Hematopoietic multipotent progenitor cell (in vitro differentiated cells): ENCODE measurements at places on chromosomes 5 and 9. TPM values are rescaled to one million over a fixed set of nuclear protein-coding genes. Genes with fewer than 3 reads are reported as not detected.

OR1Q1 gene
- under 0.01 TPM for total RNA-seq

CCL27 gene
- total RNA-seq = not detected

DNA sequence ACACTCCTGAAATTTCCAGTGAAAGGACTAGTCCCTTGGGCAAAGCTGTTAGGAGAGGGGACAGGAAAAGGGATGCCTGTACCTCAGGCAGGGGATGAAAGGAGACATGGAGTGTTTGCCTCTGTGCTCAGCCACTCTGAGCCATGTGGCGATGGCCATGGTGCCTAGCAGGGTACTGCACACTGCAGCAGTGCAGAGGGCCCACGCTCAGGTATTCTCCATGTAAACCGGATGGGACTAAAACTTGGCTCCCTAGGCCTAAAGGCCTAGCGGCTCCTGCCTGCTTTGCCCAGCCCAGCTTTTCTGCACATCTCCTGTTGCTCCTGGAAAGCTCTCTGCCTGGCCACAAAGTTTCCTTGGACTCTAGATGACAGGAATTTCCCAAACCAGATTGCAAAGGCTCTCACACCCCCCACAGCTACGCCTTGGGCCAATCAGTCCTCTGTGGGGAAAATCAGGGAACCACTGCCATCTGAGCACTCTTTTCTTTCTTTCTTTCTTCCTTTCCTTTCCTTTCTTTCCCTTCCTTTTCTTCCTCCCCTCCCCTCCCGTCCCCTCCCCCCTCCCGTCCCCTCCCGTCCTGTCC lies 44.3 kb downstream of the HABP4 start:
- DNase-seq = no peak

DNA sequence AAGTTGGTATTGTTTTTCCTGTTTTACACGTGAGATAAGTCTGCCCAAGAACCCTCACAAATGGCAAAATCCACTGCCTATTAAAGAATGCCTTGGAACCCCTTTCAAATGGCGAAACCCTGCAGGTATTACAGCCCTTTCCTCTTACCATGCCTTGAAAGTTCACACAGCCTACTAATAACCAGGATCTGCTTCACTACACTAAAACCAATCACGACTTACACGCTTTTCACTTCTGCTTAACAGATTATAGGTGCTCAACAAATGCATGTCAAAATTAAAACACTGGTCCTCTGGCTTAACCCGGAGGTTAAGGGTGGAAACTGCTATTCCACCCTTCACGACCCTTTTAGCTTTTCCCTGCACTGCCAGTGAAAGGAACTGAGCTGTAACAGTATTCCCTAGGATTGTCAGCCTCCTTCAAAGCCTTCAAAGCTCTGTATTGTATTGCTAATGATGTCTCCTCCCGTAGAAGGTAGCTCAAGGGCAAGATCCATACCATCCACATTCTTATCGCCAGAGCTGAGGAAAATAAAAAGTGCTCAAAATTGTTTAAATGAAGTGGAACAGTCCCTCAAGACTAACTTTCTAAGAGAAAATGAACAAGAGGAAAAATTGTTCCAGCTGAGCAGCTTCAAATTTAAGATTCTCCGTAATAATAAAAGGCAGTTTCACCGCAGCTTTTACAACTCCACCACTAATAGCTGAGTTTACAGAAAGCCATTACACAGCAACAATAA lies 997 bp downstream of the AUH start:
- DNase-seq = no peak

- DNase-seq = no peak
These were observed 217.9 kb upstream of the KLF4 start for GRCh38 chr9:107707428-107707837.

DNA sequence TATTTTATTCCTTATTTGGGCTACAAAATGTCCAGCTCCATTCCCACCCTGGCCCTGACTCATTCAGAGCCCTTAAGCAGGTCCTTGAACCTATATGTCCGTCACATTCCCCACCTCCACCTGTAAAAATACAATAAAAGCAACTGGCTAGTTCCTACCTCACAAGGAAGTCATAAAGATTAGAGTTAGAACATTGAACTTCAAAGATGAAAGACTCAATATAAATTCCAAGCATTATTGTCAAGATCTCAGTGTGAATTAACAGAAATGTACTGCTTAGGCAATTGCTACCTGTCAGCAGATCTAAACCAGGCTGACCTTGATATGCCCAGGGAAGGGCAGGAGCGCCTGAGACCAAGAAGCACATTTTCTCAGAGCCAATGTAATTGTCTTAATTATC lies 221.8 kb downstream of the ENC1 start:
- DNase-seq = no peak

GRCh38 chr9:90840696-90841095 lies 39.1 kb downstream of the SYK start:
- DNase-seq = peak; percentile 15

DNA sequence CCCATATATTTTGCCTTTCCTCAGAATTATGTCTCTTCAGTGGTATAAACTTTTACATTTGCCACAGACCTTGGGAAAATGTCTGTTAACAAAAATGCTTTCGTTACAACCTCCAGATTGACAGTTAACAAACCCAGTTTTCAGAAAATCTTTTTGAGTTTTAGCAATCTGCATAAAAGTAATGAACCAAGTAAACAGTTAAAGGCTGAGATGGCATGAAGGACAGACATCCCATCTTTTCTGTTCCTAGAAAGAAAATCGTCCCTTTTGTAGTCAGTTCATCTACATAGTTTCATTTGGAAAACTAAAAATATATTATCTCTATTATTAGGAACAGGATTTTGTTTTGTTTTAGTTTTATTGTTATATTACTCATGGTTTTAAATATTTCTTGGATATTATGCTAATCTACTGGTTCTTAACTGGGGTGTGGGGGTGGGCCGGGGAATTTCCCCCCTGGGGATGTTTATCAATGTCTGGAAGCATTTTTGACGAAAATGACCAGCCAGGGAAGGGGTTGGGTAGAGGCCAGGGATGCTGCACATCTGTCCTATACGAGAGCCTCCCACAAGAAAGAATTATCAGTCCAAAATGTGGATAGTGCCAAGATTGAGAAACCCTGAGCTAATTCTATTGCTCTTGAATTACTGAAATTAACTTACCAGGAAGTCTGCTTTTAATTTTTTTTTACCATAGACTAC lies 11.9 kb downstream of the FYB1 start:
- DNase-seq = no peak

- DNase-seq = no peak
These were observed 68.1 kb downstream of the MAMDC2 start for GRCh38 chr9:70111641-70112236.

DNA sequence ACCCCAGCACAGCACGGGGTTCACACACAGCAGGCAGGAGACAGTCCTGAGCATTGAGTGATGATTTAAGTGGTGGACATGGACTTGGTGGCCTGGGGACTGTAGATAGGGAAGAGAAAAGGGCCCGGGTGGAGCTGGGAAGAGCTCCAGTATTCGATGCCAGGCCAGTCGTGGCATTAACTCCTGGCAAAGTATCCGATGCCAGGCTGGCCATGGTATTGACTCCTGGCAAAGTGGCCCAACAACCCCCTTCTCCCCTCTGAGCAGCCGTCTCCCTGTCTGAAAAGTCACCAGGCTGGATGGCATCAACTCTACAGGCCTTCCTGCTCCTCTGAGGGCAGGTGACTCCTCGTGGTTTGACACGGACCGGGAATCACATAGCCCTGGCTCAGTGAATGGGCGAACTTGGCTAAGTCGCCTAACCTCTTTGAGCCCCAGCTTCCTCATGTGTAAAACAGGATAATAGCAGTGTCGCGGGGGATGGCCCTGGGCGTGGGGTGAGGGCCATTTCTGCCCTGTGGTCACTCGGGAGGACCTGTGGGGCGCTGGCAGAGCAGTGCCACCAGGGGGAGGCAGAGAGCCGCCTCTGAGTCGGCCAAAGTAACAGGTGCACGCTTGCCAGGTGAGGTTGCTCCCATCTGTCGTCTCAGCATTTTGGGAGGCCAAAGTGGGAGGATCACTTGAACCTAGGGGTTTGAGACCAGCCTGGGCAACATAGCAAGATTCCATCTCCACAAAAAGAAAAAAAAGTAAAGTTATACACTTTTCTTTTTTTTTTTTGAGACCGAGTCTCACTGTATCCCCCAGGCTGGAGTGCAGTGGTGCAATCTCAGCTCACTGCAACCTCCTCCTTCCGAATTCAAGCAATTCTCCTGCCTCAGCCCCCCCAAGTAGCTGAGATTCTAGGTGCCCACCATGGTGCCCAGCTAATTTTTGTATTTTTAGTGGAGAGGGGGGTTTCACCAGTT lies 5.7 kb upstream of the SEC16A start:
- peak; percentile 54 for DNase-seq

GRCh38 chr5:117212866-117213265 lies 638.2 kb upstream of the SEMA6A start:
- DNase-seq = no peak

- no peak for DNase-seq
These were observed 511.5 kb downstream of the FOXD4L5 start for GRCh38 chr9:64773491-64773931.

DNA sequence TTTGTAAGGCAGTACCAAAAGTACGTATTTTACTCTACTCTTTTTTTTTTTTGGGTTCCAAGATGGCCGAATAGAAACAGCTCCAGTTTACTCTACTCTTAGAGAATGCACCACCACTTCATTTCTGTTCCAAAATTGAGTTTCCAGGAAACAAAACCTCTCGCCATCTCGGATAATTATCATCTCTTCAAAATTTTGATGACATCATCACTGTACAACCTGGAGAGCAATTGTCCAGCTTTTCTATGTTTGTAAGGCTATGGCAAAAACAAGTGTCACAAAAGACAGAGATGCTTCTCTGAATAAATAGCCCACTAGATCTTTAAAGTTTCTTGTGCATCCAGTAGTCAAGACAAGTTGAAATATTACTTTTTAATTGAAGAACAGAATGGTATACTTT lies 1631.9 kb upstream of the CDH6 start:
- DNase-seq = no peak

DNA sequence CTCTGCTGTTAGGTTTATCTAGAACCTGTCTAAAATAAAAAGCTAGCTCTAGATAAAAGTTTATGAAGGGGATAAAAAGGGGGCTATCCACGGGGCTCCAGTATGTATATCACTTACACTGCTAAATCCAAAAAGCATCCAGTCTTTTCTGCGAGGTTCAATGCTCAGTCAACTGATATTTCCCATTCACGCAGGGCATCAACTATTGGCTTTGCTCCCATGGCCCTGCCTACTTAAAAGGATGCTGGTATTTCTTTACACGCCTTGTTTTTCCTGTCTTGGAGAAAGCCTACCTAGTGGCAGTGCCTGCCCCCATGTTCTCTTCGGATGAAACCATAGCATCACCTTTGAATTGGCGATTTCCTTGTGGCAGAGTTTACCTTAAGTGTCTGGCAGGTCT lies 8.1 kb downstream of the SPRY4 start:
- DNase-seq = no peak
